IPS-NIHi11 (cell line): ENCODE measurements at places on chromosomes 6 and 20.

DNA sequence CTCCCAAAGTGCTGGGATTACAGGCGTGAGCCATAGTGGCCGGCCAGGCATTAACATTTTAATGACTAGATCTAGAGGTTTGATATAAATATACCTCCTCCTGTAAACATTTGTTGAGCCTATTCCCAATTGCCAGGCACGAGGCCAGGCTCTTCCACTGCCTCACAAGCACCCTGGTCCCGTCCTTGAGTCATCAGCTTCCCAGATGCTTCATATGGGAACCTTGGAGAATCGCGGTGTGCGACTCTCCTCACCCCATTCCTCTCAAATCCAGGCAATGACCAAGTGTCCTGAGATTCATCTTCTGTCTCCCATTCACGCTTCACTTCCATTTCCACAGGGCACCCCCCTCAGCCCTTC, 35.9 kb upstream of the PIM1 start:
- DNase-seq, result no peak

- DNase-seq, result no peak
These were observed 1042.7 kb downstream of the EPHA7 start for GRCh38 chr6:92376691-92377090.

DNA sequence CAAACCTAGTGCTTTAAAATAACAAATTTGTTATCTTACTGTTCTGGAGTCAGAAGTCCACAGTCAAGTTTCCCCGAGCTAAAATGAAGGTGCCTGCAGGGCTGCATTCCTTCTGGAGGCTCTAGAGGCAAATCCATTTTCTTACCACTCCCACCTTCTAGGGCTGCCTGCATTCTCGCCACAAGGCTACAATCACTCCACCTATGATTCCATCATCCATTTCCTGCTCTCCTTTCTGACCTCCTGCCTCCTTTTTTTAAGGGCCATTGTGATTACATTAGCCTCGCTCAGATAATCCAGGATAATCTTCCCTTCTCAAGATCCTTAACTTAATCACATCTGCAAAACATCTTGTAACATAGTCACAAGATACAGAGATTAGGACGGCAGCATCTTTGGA, 42.4 kb upstream of the SIRT5 start:
- DNase-seq, result no peak

- DNase-seq, result no peak
These were observed 23.4 kb downstream of the ATRN start for GRCh38 chr20:3494218-3494617.

GRCh38 chr6:157045831-157046454, 268.8 kb downstream of the ARID1B start:
- DNase-seq, result peak; percentile 45

GRCh38 chr6:146184701-146185100, 155.8 kb downstream of the GRM1 start:
- no peak for DNase-seq

DNA sequence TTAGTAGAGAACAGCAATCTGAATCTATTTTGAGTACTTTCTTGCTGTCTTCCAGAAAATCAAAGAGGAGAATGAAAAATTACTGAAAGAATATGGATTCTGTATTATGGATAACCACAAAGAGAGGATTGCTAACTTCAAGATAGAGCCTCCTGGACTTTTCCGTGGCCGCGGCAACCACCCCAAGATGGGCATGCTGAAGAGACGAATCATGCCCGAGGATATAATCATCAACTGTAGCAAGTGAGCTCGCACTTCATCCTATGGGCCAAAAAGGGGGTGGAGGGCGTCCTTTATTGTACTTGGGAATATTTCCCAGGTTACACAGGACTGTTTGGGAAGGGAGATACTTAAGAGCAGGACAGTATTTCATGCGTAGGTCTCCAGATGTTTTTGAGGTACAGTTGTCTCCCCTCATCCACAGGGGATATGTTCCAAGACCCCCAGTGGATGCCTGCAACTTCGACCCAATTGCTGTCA, 37.3 kb upstream of the PLCG1 start:
- DNase-seq, result no peak

DNA sequence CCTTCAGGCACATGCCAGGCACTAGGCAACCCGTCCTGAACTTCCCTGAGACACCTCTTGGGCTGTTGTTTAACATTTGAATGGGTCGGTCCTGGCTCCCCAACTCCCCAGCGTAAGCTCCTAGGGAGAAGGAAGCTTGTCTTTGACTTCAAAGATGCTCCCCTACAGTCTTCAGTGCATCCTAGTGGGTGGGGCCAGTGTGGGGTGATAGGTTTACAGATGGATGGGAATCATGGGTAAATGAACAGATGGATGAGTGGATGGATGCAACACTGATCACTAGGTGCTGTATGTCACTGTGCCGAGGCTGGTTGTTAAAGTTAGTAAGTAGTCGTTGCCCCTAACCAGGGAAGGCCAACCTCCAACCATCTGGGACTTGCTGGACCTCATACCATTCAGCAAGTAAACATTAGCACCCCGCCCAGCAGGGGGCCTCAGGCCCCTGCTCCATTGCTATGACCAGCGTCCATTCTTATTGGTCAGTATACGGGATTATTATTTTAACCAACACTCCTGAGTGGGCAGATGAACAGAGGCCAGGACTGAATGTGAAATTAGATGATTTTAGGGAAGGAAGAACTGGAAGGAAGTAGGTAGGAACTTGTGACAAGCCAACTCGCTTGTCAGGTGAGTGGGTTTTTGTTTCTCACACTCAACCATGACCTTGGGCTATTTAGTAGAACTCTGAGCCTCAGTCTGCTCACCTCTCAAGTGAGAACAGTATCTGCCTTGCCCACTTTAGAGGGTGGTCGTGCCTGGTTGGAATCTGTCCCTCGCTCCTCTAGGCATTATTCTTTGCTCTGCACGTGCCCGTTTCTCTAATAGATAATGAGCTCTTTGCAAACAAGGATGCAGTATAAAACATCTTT, 82.9 kb upstream of the FOXP4 start:
- no peak for DNase-seq

GRCh38 chr6:140040396-140040795, 665.9 kb upstream of the CITED2 start:
- DNase-seq, result no peak

- DNase-seq, result no peak
These were observed 27.5 kb upstream of the MARCKS start for GRCh38 chr6:113829696-113830045.

DNA sequence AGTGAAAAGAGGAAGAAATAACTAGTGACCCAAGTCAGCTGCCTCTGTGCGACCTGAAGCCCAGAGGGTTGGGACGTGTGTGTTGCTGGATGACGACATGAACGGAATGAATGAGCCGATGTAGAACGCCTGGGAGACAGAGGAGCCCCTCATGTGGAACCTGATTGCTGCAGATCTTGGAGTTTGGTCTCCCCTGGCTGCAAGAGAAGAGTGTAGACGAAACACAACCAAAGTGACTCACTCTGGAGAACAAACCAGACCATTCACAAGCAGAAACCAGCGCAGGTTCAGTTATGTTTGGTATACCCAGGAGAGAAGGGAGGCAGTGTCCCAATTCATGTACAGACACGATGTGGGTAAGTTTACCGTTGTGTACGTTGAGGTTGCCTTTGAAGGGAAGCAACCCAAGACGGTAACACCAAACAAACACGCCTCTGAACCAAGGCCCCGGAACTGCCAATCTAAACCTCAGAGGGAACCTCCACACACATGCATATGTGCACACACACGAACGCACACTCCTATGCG, 265.9 kb downstream of the BMP7 start:
- DNase-seq, result no peak

- no peak for DNase-seq
These were observed 39.5 kb downstream of the PIGU start for GRCh38 chr20:34637245-34638038.

- DNase-seq, result no peak
These were observed 21.2 kb upstream of the HLA-G start for GRCh38 chr6:29806387-29806786.

DNA sequence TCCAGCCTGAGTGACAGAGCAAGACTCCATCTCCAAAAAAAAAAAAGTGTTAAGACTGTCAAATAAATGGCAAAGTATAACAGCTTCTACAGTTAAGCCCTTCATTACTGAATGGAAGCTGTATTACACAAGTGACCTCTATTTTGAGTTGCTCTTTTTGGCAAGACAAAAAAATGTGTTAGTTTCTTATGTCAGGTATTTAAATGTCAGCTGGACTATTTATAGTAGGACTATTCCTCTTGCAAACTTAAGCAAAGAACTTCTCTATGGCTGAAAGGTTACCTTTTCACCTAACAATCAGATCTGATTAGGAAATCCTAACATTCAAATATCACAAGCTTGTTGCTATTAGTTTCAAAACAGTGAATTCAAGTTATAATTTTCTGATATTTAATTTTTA, 12.4 kb downstream of the UBE2V1 start:
- DNase-seq, result no peak

DNA sequence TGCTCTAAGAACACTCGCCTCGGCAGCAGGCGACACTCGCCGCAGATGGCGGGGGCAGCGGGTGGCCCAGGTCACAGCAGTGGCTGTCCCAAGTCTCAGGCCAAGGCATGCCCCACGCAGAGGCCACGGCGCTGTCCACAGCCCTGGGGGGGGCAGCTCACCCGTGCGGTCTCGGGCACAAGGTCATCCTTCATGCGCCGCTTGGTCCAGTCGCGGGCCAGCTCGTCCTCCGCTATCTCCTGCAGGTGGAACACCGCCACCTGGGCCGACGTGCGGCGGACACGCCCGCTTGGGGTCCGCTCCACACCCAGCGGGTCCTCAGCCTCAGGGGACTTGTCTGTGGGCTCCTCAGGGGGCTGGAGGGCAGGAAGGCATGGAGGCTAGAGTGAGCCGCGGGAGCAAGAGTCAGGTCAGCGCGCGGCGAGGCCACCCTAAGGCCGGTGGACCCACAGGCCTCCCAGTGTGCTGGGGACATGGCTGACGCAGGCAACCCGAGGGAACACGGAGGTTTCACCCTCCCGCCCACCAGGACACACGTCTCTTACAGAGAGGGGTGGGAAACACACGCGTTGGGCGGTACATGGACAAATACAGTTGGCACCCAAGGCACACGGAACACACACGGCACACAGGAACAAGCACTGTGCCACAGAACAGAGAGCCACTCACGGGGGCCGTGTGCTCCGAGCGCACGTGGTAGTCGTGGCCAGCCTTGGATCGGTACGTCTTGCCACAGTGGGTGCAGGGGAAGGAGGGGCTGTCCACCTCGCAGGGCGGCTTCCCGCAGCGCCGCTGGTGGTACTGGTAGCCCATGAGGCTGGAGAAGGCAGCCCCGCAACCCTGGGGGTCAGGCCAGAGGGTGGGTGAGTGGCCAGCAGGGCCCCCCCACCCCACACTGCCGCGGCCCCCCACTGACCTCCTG, 6.5 kb upstream of the UCKL1 start:
- no peak for DNase-seq

GRCh38 chr6:140857739-140858380, 1274.9 kb upstream of the GJE1 start:
- no peak for DNase-seq

DNA sequence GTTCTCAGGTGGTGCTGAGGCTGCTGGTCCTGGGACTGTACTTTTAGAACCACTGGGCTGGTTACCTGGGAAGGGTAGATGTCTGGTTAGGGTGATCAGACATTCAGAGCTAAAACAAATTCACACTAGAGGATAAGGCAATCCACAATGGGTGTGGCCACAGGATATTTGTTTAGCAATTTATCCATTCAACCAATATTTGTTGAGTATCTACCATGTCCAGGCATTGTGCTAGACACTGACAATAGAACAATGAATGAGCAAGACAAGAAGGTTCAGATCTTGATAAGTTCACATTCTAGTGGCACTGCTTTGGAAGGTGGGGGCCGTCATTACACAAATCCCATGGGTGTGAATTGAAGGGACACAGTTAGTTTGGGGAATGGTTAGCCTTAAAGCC, 131.7 kb downstream of the BCAS1 start:
- DNase-seq, result no peak

DNA sequence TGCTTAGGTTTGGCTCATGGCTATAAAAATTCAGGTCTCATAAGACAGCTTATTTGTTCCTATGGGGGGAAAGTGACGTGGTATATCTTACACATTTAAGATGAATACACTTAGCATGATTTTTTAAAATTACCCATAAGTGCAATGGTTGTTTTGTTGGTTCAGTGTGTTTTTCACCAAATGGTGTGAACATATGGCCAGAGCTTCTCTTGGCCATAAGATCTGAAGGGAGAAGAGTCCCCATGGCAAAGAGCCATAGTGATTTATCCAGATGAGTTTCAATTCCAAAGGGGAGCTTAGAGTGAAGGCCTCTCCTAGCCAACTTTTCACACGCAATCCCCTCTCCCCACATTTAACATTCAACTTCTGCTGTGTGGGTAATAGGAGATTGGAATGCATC, 107.6 kb downstream of the TMEM242 start:
- DNase-seq, result no peak

GRCh38 chr6:90458353-90459224, 128.3 kb downstream of the MAP3K7 start:
- no peak for DNase-seq

- DNase-seq, result no peak
These were observed 182.5 kb downstream of the GMPR start for GRCh38 chr6:16420715-16421461.

DNA sequence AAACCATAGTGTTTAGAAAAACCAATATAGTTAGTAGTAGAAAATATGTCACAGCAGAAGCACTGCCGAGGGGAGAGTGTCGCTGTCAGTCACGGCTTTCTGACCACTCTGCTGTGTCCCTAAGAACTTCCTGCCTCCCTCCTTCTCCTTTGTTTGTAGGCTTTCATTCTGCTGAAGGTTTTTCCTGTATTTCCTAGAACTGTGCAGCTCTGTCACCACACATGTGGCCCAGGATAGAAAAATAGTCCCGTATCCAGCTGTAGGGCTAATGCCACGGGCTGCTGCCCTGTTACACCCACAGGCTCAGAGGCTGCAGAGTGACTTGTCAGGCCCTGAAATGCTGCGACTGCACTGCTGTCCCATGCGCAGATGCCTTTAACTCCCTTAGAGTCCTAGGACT, 52.6 kb upstream of the SYNJ2 start:
- DNase-seq, result no peak

- DNase-seq, result no peak
These were observed 7.5 kb downstream of the NEDD9 start for GRCh38 chr6:11224966-11225463.

- no peak for DNase-seq
These were observed 25.2 kb downstream of the MED23 start for GRCh38 chr6:131602781-131603312.

GRCh38 chr6:26249957-26250697, 114.9 kb upstream of the BTN3A2 start:
- no peak for DNase-seq

DNA sequence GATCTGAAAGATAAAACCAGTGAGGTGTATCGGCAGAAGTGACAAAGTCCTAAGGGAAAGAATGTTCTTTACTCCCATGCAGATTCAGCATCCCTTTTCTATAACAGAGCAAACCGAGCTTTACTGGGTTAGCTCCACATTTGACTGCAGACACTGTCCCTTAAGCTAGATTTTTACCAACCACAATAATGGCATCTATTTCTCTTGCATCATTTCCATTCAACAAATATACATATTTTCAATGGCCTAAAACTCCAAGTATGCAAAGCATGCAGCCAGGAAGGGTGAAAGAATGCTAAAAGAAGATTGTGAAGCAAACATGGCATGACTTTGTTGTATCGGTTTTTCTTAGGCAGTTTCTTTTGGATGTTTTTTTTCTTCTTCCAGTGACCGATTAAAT, 255.4 kb downstream of the OGFRL1 start:
- no peak for DNase-seq
